Aorta (tissue), 5 donors: ENCODE measurements at places on chromosomes 3 and 15. TPM values are rescaled to one million over a fixed set of nuclear protein-coding genes. Genes with fewer than 3 reads are reported as not detected.

The WWTR1 gene
- 225 TPM for total RNA-seq

DNA sequence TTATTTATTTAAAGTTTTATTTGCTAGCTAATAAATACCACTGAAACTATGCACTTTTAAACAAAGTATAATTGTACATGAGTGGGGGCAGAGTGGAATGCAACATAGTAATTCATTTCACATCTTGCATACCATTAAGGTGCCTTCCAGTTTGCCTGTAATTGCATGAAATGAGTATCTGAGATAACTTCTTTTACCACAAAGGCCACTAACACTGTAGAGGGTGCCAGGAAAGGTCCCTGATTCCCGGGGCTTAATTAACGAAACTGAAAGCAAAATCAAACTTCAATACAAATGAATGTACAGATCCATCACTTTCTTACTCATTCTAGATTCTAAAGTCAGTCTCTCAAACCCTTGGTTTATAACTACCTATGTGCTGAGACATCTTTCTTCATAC is 2.1 kb downstream of the CD47 start:
- DNase-seq, result no peak

GRCh38 chr3:15107075-15107947 is 8.4 kb upstream of the RBSN start:
- DNase-seq, result no peak

DNA sequence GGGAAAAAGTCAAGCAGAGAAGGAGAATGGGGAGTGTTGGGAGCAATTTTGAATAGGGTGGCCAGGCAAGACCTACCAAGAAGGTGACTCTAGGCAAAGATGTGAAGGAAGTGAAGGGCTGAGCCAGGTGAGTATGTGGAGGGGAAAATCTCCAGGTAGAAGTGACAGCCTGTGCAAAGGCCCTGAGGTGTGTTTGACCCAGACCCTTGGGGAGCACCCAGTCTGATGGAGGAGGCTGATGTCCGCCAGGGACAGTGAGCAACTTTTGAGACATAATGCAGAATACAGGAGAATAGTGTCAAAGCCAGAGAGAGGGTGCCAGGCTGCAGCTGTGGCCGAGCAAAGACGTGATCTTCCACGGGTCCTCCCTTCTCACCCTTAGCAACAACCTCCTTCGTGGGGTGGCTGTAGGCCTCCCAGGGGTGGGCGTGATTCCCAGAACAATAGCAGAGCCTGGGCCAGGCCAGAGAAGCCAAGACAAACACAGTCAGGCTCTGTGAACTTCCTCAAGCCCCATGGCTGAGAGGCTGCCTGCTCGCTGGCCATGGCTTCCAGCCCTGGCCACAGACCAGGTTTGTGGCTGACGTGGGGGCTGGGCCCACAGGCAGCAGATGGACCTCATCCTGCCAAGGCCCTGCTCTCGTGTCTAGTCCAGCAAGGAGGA is 58.1 kb downstream of the SLC6A6 start:
- peak; percentile 88 for DNase-seq

- DNase-seq, result peak; percentile 65
These were observed 163.9 kb downstream of the SMAD6 start for GRCh38 chr15:66865622-66866611.
